ENCODE measurements at places on chromosomes 11 and 22.

GRCh38 chr22:49232319-49233067, 595.2 kb downstream of the BRD1 start:
- no peak for DNase-seq

DNA sequence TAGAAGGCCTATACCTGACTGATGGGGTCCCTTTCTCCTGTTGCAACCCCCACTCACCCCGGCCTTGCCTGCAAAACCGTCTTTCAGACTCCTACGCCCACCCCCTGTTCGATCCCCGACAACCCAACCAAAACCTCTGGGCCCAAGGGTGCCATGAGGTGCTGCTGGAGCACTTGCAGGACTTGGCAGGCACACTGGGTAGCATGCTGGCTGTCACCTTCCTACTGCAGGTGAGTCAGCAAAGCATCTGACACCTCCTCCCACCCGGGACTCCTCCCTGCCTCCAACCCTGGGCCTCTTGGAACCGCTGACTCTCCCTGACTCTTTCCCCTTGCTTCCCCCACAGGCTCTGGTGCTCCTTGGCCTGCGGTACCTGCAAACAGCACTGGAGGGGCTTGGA, 1.2 kb downstream of the ROM1 start:
- no peak for DNase-seq

DNA sequence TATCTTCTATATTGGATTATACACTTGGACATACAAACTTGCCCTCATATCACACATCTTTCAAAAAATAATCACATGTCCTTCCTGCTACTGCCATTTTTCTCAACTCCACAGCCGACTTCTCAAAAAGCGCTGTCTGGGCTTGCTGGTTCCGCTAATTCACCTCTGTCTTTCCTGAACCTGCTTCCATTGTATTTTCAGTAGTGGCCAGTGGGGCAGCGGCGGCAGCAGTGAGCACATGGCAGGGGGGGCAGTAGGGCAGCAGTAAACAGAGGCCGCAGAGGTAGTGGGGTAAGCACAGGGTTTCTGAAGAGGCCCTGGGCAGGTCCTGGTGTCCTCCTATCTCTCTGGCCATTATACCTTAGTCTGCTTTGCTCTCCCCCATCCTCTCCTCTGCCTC, 126.3 kb downstream of the RRAS2 start:
- DNase-seq = no peak

DNA sequence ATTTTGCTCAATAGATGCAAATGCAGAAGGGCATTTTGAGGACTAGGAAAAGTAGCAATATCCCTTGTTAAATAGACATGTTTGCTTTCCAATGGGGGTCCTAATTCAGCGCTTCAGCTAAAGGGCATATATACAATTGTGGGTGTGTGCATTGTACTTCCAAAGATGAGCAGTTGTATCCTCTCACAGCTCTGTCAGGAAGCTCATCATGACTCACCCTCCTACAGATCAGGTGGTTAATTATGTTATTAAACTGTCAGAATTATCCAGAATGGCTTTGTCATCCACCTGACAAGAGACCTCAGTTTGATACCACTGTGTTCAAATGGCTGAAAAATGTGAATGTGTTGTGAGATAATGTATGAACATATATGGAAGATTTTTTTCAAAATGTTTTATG, 252.2 kb upstream of the MTNR1B start:
- no peak for DNase-seq

DNA sequence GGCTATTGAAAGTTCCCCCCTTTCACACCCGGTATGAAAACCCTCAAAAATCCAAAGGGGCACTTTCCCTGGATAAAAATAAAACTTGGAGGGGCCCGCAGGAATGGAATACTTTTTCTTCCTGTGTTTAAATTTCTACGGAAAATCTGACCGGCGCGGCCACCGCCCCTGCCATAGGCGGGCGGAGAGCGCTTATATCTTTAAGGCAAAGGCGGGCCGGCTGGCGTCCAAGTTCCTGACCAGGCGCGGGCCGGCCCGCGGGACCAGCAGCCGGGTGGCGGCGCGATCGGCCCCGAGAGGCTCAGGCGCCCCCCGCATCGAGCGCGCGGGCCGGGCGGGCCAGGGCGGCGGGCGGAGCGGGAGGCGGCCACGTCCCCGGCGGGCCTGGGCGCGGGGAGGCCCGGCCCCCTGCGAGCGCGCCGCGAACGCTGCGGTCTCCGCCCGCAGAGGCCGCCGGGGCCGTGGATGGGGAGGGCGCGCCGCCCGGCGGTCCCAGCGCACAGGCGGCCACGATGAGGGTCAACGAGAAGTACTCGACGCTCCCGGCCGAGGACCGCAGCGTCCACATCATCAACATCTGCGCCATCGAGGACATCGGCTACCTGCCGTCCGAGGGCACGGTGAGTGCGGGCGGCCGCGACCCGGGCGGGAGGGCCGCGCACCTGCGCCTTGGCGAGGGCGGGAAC, at the start of gene ANO1:
TSS of gene ANO1 (plus strand) at position 223 of the 686 bp plus-strand sequence. CDS start at position 513, 290 bp downstream.
- DNase-seq = no peak

DNA sequence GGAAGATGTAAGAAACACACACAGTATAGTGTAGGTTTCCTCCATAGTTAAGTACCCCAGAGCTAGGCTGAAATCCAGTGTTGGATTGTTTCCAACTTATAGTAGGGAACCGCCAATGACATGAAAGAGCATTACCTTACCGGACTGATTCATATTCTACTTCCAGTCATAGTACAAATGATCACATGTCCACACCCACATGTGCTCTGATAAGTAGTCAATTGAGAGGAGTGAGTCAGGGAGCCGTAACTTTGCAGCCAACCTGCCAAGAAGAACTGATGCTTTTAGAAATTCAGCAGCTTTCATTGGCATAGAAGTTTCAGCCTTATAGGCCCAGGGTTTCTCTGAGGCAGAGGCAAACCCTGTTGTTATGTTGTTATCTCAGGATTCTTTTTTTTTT, 240.6 kb downstream of the ETS1 start:
- DNase-seq = no peak

- DNase-seq = no peak
Observed at GRCh38 chr22:20426259-20426615, 11.4 kb downstream of the SCARF2 start.

All from activated CD4-positive, alpha-beta T cell treated with anti-CD3 and anti-CD28 coated beads for 1 hour (primary cell).